ENCODE measurements at places on chromosomes 16 and 17. TPM values are rescaled to one million over a fixed set of nuclear protein-coding genes. Genes with fewer than 3 reads are reported as not detected.

GRCh38 chr17:79950751-79951150 is 84.9 kb downstream of the TBC1D16 start:
- H3K27me3 ChIP-seq, result no peaks in the 10 kb centered on the region
- H3K36me3 ChIP-seq, result no peaks in the 10 kb centered on the region
- H3K4me3 ChIP-seq, result no peak overlapping the region
- DNase-seq, result no peak
- no peak overlapping the region for H3K27ac ChIP-seq

- DNase-seq, result peak; percentile 3
- H3K4me3 ChIP-seq, result no peak overlapping the region
- H3K27ac ChIP-seq, result no peak overlapping the region
- no peaks in the 10 kb centered on the region for H3K36me3 ChIP-seq
These were observed 25.2 kb upstream of the PHB1 start for GRCh38 chr17:49439673-49440571.

DNA sequence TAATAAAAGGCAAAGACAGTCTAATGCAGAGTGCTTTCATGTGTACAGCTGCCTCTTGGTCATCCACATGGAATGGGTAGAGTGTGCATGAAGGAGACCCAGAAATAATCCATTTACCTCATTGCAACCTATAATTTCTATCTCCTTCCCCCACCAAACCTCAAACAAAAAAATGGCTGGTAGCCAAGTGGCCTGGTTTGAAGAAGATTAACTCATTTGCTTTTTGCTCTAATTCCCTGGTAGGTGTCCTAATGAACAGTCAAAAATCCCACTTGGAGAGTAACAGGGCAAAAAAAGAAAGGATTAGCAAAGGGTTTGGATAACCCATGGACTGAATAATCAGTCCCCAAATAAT is 13.0 kb upstream of the LYRM9 start:
- no peaks in the 10 kb centered on the region for H3K4me1 ChIP-seq
- no peak for DNase-seq
- H3K4me3 ChIP-seq, result no peak overlapping the region
- peaks cover 19% of the 10 kb centered on the region for H3K27me3 ChIP-seq
- no peaks in the 10 kb centered on the region for H3K36me3 ChIP-seq

GRCh38 chr17:81394921-81395599 is at the start of gene BAHCC1:
Gene BAHCC1 (plus strand): TSS chr17:81395457. CDS start chr17:81399740, 4,283 bp downstream.
- H3K27me3 ChIP-seq, result peaks cover 48% of the 10 kb centered on the region
- H3K27ac ChIP-seq, result peak within 1 kb of the TSS; percentile 73
- peak; percentile 94 for DNase-seq
- H3K36me3 ChIP-seq, result peaks cover 2% of the 10 kb centered on the region

The TMC5 gene
- not detected for total RNA-seq

GRCh38 chr17:18368946-18369345 is 5.6 kb upstream of the SHMT1 start:
- H3K27ac ChIP-seq, result no peak overlapping the region
- H3K4me3 ChIP-seq, result no peak overlapping the region
- DNase-seq, result no peak
- peaks cover 14% of the 10 kb centered on the region for H3K4me1 ChIP-seq
- peaks cover 14% of the 10 kb centered on the region for H3K27me3 ChIP-seq

DNA sequence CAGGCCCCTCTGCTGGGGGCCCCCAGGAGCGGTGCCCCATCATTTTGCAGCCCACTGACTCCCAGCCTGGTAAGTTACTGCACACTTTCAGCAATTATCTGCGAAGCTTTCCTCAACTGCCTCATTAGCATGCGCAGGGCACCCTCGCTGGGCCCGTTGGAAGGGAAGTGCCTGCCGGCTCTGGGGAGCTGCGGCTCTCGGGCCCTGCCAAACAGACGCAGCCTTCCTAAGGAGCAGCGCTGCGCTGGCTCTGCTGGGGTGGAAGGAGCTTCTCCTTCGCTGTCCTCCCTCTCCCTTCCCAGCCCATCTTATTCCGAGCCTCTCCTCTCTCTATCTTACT is 71.0 kb downstream of the RBBP6 start:
- no peak overlapping the region for H3K27ac ChIP-seq
- peaks cover 54% of the 10 kb centered on the region for H3K27me3 ChIP-seq
- peak overlapping the region; percentile 23 for H3K4me3 ChIP-seq
- H3K36me3 ChIP-seq, result no peaks in the 10 kb centered on the region

The ZNF624 gene
- total RNA-seq, result 5.0 TPM

DNA sequence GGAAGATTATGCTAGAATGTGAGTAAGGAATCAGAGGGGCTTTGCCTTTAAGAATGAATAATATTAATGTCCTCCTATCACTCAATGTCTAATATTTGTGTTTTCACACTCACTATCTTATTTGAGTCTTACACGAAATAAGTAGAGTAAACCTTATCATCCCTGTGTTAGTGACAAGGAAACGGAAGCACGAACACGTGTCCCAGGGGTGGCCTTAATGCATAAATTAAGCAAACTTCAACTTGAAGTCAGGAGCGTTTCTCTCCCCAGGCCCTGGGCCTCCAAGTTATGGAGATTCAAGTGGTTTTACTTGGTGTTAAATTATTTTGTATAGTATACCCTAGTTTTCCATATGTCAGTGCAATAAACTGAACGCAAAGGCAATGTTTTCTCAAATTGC is 96.0 kb downstream of the WDR59 start:
- H3K27me3 ChIP-seq, result no peaks in the 10 kb centered on the region
- H3K4me1 ChIP-seq, result peaks cover 8% of the 10 kb centered on the region
- peaks cover 48% of the 10 kb centered on the region for H3K36me3 ChIP-seq
- DNase-seq, result no peak
- no peak overlapping the region for H3K4me3 ChIP-seq

The SOCS1 gene
- total RNA-seq, result 152 TPM

Data from activated CD4-positive, alpha-beta memory T cell treated with anti-CD3 and anti-CD28 coated beads for 36 hours (primary cell).